A549 treated with CORT108297 at 1 μM for 4 hours (cell line): ENCODE measurements at places on chromosomes 3 and 15. TPM values are rescaled to one million over a fixed set of nuclear protein-coding genes. Genes with fewer than 3 reads are reported as not detected.

The PPP2R3A gene
- 1.8 to 3.3 TPM (median 2.7 TPM) in 5 replicates for total RNA-seq

The WDR93 gene
- 0.11 to 0.23 TPM (median 0.14 TPM) in 5 replicates for total RNA-seq

The PHLDB2 gene
- 15.6 to 26.6 TPM (median 24.5 TPM) in 5 replicates for total RNA-seq

The NSUN3 gene
- 7.1 to 8.5 TPM (median 7.5 TPM) in 5 replicates for total RNA-seq

The RAF1 gene
- total RNA-seq = 58.3 to 64.7 TPM (median 60.4 TPM) in 5 replicates

The TNFSF10 gene
- 0.09 to 0.22 TPM (median 0.14 TPM) in 5 replicates for total RNA-seq

The FOXB1 gene
- total RNA-seq = not detected in 5 replicates

The SSUH2 gene
- 0.53 to 1.2 TPM (median 0.88 TPM) in 5 replicates for total RNA-seq

The GCNT3 gene
- total RNA-seq = 143 to 183 TPM (median 156 TPM) in 5 replicates

The NR1I2 gene
- not detected in 5 replicates for total RNA-seq

The GRAMD2A gene
- total RNA-seq = 0.06 TPM in 1 of 5 replicates, not detected in the others

The STARD9 gene
- total RNA-seq = 1.2 to 1.9 TPM (median 1.7 TPM) in 5 replicates

The AMT gene
- 0.17 to 0.65 TPM (median 0.30 TPM) in 5 replicates for total RNA-seq

The SPRED1 gene
- 7.3 to 9.5 TPM (median 8.6 TPM) in 5 replicates for total RNA-seq

The ISG20 gene
- 36.7 to 46.2 TPM (median 40.1 TPM) in 5 replicates for total RNA-seq

The HIGD2B gene
- total RNA-seq = not detected in 5 replicates

The THAP10 gene
- total RNA-seq = 5.0 to 6.4 TPM (median 5.7 TPM) in 5 replicates
